ENCODE measurements at places on chromosomes 3 and 15. TPM values are rescaled to one million over a fixed set of nuclear protein-coding genes. Genes with fewer than 3 reads are reported as not detected.

- H3K4me1 ChIP-seq = no peaks in the 10 kb centered on the region
- no peaks in the 10 kb centered on the region for H3K36me3 ChIP-seq
- peak; percentile 28 for DNase-seq
- H3K27me3 ChIP-seq = no peaks in the 10 kb centered on the region
Observed at GRCh38 chr3:64321747-64322146, 96.5 kb upstream of the PRICKLE2 start.

The MEX3B gene
- 7.7 TPM for total RNA-seq

DNA sequence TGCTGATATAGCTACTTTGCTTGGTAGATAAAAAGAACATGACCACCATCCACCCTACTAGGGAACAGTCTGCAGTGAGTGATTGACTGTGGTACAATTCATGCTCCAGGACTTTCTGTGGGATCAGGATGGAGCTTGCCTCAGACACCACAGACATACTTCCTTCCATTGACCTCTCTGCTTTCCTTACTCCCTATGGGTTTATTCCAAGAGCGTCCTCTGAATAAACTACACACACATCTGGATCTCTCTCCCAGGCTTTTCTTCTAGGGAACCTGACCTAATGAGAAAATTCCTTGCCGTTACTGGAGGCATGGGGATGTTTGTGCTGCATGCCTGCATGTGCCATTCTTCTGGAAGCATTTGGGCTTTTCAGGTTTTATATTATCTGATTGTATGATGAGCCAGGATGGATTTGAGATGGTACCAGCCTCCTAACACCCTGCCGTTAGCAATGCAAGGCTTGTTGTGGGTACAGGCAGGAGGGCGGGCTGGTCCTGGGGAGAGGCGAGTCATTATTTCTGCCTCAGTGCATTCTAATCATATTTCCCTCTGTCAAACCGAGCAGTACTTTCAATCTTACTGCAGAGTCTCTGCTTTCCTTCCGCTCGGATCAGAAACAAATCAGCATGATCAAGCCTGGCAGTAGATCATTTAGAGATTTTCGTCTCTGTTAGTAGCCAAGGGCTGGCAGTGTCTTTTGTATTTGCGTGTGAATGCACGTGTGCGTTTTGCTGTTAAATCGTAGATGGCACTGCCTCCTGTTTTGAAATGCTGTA is 279.2 kb downstream of the PDCD6IP start:
- H3K36me3 ChIP-seq = no peaks in the 10 kb centered on the region
- H3K27me3 ChIP-seq = no peaks in the 10 kb centered on the region
- H3K4me1 ChIP-seq = no peaks in the 10 kb centered on the region

DNA sequence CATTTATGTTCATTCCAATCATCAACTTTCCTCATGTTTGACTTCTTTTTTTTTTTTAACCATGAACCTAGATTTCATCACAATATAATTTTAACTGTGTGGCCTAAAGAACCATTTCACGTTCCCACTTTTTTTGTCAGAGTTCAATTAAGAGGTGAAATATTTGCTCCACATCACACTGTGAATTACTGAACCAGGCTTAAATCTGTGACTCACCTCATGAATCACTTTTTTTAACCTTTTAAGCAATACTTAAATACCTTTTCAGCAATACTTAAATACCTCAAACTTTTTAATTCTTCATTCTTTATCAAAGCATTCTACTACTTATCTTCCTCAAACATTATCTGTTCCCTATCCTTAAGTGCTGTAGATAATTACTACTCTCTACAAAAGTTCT is 137.6 kb downstream of the SI start:
- H3K27ac ChIP-seq = no peak overlapping the region
- DNase-seq = no peak
- no peak overlapping the region for H3K4me3 ChIP-seq
- no peaks in the 10 kb centered on the region for H3K27me3 ChIP-seq
- H3K36me3 ChIP-seq = no peaks in the 10 kb centered on the region
- no peaks in the 10 kb centered on the region for H3K4me1 ChIP-seq

DNA sequence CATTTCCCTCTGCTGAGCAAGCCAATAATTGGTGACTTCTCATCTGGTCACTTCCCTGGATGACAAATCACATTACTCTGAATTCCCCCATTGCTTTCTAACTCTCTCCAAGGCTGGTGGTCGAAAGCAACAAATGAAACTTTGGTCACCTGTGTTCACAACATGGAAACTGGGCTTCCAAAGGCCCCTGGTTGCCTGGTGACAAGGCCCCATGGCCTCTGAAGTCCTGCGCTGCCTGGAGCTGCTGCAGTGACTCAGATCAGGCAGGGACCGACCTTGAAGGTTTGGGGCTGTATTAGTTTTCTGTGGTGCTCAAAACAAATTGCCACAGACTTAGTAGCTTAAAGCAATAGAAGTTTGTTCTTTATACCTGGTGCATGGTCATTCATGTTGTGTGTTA is 345.3 kb downstream of the WDR72 start:
- H3K4me3 ChIP-seq = no peak overlapping the region
- H3K4me1 ChIP-seq = no peaks in the 10 kb centered on the region
- H3K27me3 ChIP-seq = no peaks in the 10 kb centered on the region
- no peak overlapping the region for H3K27ac ChIP-seq

DNA sequence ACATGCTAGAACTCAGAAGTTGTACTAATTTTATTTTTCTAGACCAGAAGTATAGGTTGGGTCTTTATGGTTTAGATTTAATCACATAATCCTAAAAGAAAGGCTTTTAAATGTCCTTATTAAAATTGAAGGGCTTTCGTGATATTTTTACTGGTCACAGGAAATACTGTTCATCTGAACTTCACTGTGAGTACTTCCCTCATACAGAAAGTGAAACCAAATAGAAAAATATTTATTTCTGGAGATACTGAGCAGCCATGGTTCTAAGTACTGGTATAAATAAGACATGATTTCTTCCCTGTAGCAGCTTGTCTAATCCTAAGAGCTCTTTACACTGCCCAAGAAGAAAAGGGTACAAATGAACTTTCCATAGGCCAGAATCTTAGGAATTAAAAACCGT is 2.0 kb downstream of the SNRK start:
- peaks cover 10% of the 10 kb centered on the region for H3K36me3 ChIP-seq
- no peaks in the 10 kb centered on the region for H3K27me3 ChIP-seq
- H3K27ac ChIP-seq = peak overlapping the region; percentile 62
- peak overlapping the region; percentile 76 for H3K4me3 ChIP-seq

The IQCF5 gene
- total RNA-seq = not detected

GRCh38 chr3:19116239-19116638 is 32.1 kb upstream of the KCNH8 start:
- H3K27ac ChIP-seq = no peak overlapping the region
- no peak for DNase-seq
- H3K4me1 ChIP-seq = no peaks in the 10 kb centered on the region

GRCh38 chr3:105364128-105364527 is 2.6 kb upstream of the ALCAM start:
- H3K4me1 ChIP-seq = peaks cover 26% of the 10 kb centered on the region
- no peak overlapping the region for H3K4me3 ChIP-seq
- DNase-seq = no peak
- H3K27ac ChIP-seq = no peak overlapping the region
- H3K36me3 ChIP-seq = no peaks in the 10 kb centered on the region

- H3K27me3 ChIP-seq = peaks cover 5% of the 10 kb centered on the region
- peaks cover 5% of the 10 kb centered on the region for H3K4me1 ChIP-seq
- no peak overlapping the region for H3K4me3 ChIP-seq
- no peak overlapping the region for H3K27ac ChIP-seq
Observed at GRCh38 chr3:122572940-122573412, 4.5 kb upstream of the PARP15 start.

The FGD5 gene
- 14.1 TPM for total RNA-seq

DNA sequence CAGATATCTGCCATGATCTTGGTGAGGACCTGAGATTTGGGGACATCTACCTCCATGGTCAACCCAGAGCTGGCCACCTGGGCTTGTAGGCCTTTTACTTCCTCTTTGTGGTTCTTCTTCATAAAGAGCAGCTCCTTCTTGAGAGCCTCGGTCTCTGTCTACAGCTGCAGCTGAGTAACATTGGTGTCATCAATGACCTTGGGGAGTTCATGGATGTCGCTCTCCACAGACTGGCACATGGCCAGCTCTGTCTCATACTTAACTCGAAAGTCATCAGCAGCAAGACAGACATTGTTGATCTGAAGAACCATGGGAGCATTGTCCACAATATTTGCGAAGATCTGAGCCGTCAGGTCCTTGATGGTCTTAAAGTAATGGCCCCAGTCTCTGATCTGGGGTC is 15.7 kb upstream of the RASA2 start:
- no peaks in the 10 kb centered on the region for H3K36me3 ChIP-seq
- H3K4me3 ChIP-seq = no peak overlapping the region
- H3K4me1 ChIP-seq = no peaks in the 10 kb centered on the region
- no peak overlapping the region for H3K27ac ChIP-seq
- DNase-seq = no peak
- H3K27me3 ChIP-seq = no peaks in the 10 kb centered on the region

DNA sequence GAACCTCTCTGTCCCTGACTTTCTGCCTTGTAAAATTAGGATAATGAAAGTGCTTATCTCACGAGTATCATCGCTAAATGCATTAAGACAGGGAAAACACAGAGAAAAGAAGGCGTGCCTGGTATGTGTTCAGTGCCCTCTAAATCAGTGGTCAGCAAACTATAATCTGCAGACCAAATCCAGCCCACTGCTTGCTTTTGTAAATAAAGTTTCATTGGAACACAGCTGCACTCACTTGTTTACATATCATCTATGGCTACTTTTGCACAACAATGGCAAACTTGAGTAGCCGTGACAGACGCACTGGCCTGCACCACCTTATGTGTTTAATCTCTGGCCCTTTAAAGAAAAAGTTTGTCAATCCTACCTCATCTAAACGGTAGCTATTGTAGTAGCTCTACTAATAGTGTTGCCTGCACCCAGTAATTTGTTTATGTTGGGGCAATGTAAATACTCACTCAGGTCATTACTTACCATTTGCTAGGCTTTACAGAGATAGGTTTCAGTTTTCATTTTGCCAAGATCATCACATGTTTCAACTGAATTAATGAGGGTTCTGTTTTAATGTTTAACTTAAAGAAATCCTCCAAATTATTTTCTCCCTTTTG is 229.4 kb downstream of the FEZF2 start:
- peaks cover 2% of the 10 kb centered on the region for H3K36me3 ChIP-seq
- no peaks in the 10 kb centered on the region for H3K4me1 ChIP-seq
- no peaks in the 10 kb centered on the region for H3K27me3 ChIP-seq
- no peak overlapping the region for H3K4me3 ChIP-seq
- no peak overlapping the region for H3K27ac ChIP-seq

GRCh38 chr15:89903858-89904130 is 9.0 kb downstream of the ARPIN start:
- H3K4me3 ChIP-seq = no peak overlapping the region
- H3K27me3 ChIP-seq = no peaks in the 10 kb centered on the region
- no peak for DNase-seq

The CA12 gene
- total RNA-seq = 2.2 TPM

GRCh38 chr3:177057768-177058167 is 139.5 kb downstream of the TBL1XR1 start:
- H3K4me1 ChIP-seq = no peaks in the 10 kb centered on the region
- peak overlapping the region; percentile 4 for H3K27ac ChIP-seq
- peak; percentile 56 for DNase-seq

The TXNRD3 gene
- total RNA-seq = 12.9 TPM

The PRR20G gene
- not detected for total RNA-seq

GRCh38 chr3:2921452-2921851 is 188.7 kb downstream of the IL5RA start:
- H3K27me3 ChIP-seq = no peaks in the 10 kb centered on the region
- no peak overlapping the region for H3K27ac ChIP-seq
- peak; percentile 32 for DNase-seq
- H3K4me1 ChIP-seq = no peaks in the 10 kb centered on the region
- H3K4me3 ChIP-seq = no peak overlapping the region
- H3K36me3 ChIP-seq = no peaks in the 10 kb centered on the region

The PPARG gene
- 7.5 TPM for total RNA-seq

- no peaks in the 10 kb centered on the region for H3K4me1 ChIP-seq
- H3K36me3 ChIP-seq = peaks cover 3% of the 10 kb centered on the region
- H3K27me3 ChIP-seq = no peaks in the 10 kb centered on the region
- H3K4me3 ChIP-seq = no peak overlapping the region
- H3K27ac ChIP-seq = no peak overlapping the region
Observed at GRCh38 chr15:27958911-27959578, 140.1 kb downstream of the OCA2 start.

The TRPC1 gene
- total RNA-seq = 16.3 TPM

DNA sequence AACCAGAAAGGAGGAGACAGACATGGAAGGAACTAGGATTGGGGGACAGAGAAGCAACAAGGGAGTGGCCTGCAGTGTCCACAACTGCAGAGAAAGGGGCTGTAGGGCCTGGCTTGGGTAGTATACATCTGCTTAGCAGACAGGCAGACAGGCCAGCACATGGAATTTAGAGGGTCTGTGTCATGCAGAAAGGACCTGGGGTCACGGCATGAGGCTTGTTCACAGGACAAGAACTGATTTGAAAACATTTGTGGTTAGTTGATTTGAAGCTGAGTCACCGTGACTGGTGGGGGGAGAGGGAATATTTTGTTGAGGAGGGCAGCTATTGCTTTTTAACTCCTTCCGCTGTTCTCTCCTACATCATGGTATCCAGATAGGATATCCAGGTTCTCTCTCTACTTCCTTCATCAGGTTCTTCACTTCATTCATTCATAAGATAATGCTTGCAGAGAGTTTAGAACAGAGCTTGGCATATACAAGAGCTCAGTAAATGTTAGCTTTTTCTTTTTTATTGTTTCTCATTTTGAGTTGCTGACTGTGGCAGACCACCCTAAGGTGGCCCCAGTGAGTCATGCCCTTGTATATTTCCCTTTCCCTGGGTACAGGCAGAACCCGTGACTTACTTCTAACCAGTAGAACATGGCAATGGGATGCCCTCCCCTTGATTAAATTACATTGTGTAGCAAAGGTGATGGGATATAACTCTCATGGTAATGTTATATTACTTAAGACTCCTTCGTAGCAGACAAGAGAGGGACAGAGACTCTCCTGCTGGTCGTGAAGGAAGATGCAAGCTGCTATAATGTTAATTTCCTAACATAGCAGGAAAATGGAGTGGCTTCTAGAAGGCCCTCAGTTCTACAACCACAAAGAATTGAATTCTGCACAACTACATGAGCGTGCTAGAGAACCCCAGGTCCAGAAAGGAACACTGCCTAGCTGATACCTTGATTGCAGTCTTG is 95.0 kb upstream of the NMNAT3 start:
- H3K36me3 ChIP-seq = no peaks in the 10 kb centered on the region
- H3K4me3 ChIP-seq = no peak overlapping the region
- no peak overlapping the region for H3K27ac ChIP-seq
- DNase-seq = no peak

The EPHB3 gene
- 36.2 TPM for total RNA-seq

DNA sequence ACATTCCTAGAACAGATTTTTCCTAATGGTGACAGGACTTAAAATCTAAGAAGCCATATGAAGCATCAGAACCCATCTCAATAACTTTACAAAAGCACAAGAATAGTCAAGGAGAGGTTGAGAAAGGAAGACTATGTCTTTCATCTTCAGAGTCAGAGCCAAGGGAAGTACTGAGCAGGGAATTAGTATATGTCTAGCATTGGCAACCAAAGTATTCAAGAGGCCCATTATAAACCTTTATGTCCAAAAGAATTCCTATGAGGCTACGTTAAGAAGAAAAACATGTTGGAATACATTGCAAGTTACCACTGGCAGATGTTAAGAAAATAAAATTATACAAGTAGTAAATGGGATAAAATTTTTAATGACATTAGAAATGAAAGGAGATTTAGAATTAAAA is 150.5 kb downstream of the MAGI1 start:
- no peaks in the 10 kb centered on the region for H3K27me3 ChIP-seq
- no peaks in the 10 kb centered on the region for H3K4me1 ChIP-seq
- H3K36me3 ChIP-seq = no peaks in the 10 kb centered on the region
